ENCODE measurements at places on chromosomes 1 and 21. TPM values are rescaled to one million over a fixed set of nuclear protein-coding genes. Genes with fewer than 3 reads are reported as not detected.

- DNase-seq = no peak
Measured at GRCh38 chr21:15298306-15298705, 233.5 kb upstream of the NRIP1 start.

- peak; percentile 44 for DNase-seq
Measured at GRCh38 chr1:44784094-44785028, 3.6 kb downstream of the BEST4 start.

GRCh38 chr1:33815061-33815460, 48.8 kb upstream of the HMGB4 start:
- DNase-seq = peak; percentile 93

DNA sequence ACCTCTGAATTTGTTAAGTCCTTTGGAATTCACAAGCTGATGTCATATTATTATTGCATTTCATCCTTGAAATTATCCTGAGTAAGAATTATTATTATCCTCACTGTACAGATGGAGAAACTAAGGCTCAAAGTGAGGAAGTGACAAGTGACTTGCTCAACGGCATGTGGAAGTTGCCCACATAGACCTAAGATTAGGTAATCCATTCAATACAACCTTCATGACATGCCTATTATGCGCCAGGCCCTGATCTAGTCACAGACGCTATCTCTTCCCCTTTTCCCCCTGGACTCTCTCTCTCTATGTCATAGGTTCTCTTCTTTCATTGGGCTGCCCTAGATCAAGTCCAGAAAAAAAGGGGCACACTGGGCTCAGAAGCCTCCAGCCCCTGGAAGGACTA, 84.9 kb upstream of the KCNK2 start:
- no peak for DNase-seq

DNA sequence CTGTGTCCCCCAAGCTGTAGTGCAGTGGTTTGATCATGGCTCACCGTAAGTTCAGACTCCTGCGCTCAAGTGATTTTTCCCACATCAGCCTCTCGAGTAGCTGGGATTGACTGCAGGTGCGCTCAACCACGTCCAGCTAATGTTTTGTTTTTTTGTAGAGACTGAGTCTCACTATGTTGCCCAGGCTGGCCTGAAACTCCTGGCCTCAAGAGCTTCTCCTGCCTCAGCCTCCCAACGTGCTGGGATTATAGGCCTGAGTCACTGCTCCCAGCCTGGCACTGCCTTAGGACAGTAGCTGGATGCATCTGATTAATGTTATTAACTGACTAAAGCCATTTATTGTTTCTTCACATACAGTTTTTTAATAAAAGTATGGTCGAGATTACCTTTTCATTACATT, 40.2 kb downstream of the RNF11 start:
- no peak for DNase-seq

- peak; percentile 62 for DNase-seq
Measured at GRCh38 chr1:101236516-101237228, at the start of gene S1PR1. Gene S1PR1, plus strand, starts transcription at chr1:101237019. Its CDS starts 1,966 bp downstream, at chr1:101238985.

DNA sequence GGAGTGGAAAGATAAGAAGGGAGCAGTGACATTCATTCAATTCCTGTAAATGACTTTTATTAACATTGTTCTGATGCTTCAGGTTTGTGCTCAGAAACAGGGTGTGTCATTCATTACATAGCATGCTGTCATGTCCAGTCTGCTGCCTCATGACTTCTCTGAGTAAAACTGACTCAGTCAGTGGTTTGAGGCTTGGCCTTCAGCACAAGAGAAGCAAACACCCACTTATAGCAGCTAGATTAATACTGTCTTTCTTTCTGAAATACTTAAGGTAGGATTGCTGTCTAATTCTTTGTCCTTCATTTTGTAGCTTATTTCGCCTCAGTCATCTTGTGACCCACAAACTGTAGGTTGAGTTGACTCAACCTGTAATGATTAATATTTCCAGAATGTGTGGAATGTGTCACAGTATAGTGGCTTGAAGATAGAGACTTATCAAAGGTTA, 32.9 kb downstream of the RASAL2 start:
- peak; percentile 92 for DNase-seq

DNA sequence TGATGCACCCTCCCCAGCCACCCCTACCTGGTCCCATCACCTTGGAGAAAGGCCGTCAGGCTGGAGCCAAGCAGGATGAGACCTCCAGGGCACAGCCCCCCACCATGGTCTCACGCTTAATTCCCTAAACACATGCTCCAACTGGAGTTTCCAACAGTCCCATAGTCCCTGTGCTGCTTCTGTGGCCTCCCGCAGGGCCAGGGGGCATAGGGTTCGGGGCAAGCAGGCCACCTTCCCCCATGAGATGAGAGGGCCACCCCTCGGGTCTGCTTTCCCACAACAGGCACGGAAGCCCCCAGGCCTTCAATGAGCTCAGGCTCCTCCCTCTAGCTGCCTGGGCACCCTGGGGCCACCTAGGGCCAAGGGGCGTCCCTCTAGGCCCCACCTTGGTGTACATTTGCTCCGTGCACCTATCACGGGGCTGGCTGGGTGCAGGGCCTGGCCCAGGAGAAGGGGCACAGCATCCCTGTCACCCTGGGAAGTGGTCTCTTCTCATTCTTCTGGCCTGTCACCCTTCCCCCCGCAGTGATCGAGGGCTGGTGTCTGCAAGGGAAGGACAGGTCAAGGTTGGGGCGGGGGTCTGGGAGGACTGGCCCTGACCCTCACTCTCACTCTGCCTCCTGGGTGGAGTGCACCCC, 42.4 kb downstream of the TRIM11 start:
- DNase-seq = no peak

- DNase-seq = peak; percentile 55
Measured at GRCh38 chr1:56516539-56517252, 62.7 kb downstream of the PLPP3 start.

DNA sequence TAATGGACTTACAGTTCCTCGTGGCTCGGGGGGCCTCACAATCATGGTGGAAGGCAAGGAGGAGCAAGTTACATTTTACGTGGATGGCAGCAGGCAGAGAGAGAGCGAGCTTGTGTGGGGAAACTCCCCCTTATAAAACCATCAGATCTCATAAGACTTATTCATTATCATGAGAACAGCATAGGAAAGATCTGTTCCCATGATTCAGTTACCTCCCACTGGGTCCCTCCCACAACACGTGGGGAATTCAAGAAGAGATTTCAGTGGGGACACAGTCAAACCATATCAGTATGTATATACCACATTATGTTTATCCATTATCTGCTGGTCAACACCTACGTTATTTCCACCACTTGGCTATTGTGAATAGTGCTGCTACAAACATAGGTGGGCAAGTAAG, 352.3 kb upstream of the B3GALT2 start:
- DNase-seq = no peak

DNA sequence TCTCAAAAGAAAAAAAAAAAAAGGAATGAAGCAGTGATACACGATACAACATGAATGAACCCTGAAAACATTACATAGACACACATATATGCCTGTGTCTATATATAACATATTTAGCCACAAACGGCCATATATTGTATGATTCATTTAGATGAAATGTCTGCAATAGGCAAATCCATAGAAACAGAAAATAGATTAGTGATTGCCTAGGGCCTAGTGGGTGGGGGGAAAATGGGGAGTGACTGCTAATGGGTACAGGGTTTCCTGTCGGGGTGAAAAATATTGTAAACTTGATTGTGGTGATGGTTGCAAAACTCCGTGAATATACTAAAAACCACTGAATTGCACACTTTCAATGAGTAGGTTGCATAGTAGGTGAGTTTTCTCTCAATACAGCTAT, 6.0 kb upstream of the H6PD start:
- no peak for DNase-seq

Gene NKAIN1
- total RNA-seq = 2.8 TPM

Gene DNALI1
- 0.49 TPM for total RNA-seq

Gene ACTN2
- 0.02 TPM for total RNA-seq

Gene COL9A2
- total RNA-seq = 2.8 TPM

Gene NEGR1
- total RNA-seq = 1.3 TPM

Gene CASZ1
- 1.8 TPM for total RNA-seq
